ENCODE measurements at places on chromosomes 4 and X. TPM values are rescaled to one million over a fixed set of nuclear protein-coding genes. Genes with fewer than 3 reads are reported as not detected.
A peak's percentile ranks its signal among the peaks of the same experiment; 100 is the strongest.

DNA sequence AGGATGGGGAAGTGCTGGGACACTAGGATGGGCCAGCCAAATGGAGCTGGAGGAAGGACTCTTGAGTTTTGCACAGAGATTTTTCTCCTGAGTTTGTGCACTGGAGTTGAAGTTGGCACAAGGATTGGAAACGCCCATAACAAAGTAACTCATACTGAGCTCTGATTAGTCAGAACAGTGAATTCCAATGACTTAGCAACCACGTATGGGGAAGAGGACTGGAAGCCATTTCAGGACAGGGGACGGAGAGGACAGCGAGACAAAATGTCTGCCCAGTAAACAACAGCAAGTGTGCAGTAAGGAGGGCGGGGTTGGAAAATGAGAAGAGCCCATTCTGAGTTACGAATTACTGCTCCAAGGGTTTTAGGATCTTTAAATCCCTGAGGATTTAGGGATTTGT is 5.9 kb downstream of the RIPPLY1 start:
- H3K4me1 ChIP-seq: no peaks in the 10 kb centered on the region
- H3K36me3 ChIP-seq: no peaks in the 10 kb centered on the region
- peaks cover 3% of the 10 kb centered on the region for H3K27me3 ChIP-seq
- H3K4me3 ChIP-seq: no peak overlapping the region
- H3K27ac ChIP-seq: no peak overlapping the region

Gene RAB9A
- 25.2 TPM for total RNA-seq

GRCh38 chrX:150363561-150364346 is 637 bp downstream of the MAMLD1 start:
- peak overlapping the region; percentile 58 for H3K4me3 ChIP-seq
- DNase-seq: no peak
- H3K27ac ChIP-seq: no peak overlapping the region

- H3K36me3 ChIP-seq: peaks cover 38% of the 10 kb centered on the region
- no peak for DNase-seq
- no peaks in the 10 kb centered on the region for H3K4me1 ChIP-seq
- no peak overlapping the region for H3K4me3 ChIP-seq
Measured at GRCh38 chr4:42416017-42416416, 18.7 kb downstream of the SHISA3 start.

Gene TBC1D9
- 0.20 TPM for total RNA-seq

Gene CYLC1
- total RNA-seq: not detected

DNA sequence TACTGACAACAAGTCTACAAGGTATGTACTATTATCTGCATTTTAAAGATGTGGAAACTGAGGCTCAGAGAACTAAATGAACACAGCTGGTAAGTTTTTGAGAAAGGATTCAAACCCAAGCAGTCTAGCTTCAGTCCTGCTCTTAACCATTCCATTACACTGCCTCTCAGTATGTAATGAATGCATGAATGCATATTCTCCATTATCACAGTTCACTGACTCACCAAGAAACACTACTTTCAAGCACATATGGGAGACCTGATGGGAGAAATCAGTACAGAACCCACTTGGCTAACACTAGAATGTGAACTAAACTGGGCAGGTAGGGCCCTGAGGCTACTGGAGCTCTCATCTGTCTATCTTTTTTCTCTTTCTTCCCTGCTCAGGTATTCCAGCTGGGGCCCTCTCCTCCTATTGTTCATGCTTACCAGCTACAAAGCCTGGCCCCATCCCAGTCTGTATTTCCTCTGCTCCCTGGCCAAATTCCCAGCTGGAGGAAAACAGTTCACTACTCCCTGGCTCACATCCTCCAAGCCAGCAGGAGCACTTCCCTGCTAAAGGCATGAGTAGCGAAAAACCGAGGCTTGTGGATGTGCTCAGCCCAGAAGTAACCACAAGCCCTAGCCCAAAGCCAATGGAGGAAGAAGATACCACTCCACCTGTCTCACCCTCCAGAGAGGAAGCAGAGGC is 178.2 kb upstream of the ARHGEF9 start:
- no peak overlapping the region for H3K4me3 ChIP-seq
- H3K4me1 ChIP-seq: no peaks in the 10 kb centered on the region
- no peak overlapping the region for H3K27ac ChIP-seq
- DNase-seq: no peak
- H3K36me3 ChIP-seq: no peaks in the 10 kb centered on the region

Gene RPS6KA3
- total RNA-seq: 39.7 TPM

Gene AMBN
- total RNA-seq: not detected

Gene FABP2
- total RNA-seq: not detected

GRCh38 chr4:88033309-88033708 is 25.9 kb downstream of the PKD2 start:
- DNase-seq: peak; percentile 9
- H3K4me3 ChIP-seq: no peak overlapping the region
- no peaks in the 10 kb centered on the region for H3K27me3 ChIP-seq
- H3K4me1 ChIP-seq: no peaks in the 10 kb centered on the region
- H3K27ac ChIP-seq: no peak overlapping the region

Gene DNAAF6
- not detected for total RNA-seq

Gene CNGA1
- not detected for total RNA-seq

DNA sequence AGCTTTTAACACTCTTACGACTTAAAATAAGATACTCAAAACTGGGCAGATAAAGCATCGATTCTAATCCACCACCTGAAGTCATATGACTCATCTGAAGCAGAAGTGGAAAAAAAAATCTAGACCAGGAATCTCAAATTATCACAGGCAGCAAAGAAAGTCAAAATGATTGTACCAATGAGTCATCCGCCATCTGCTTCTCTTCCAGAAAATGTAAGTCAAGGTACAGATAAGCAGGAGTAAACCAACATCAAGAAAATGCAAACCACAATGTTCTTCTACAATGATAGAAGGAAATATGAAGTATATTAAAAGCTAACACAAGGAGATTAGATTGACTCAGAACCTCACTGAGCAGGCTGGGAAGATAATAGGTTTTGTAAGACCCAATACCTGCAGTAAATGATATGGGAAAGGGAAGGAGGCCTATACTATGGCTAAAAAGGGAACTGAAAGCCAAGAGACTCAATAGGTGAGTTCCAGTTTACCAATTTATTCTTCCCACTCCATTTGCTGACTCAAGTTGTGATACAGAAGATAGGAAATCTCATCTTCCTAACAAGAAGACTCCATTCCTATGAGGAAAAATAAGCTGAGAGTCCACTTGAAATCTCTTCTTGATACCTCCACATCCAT is 88.4 kb upstream of the TET2 start:
- no peak overlapping the region for H3K27ac ChIP-seq
- no peaks in the 10 kb centered on the region for H3K27me3 ChIP-seq
- H3K4me3 ChIP-seq: no peak overlapping the region
- H3K36me3 ChIP-seq: no peaks in the 10 kb centered on the region
- no peaks in the 10 kb centered on the region for H3K4me1 ChIP-seq
- DNase-seq: no peak

Gene HDX
- total RNA-seq: 0.38 TPM

DNA sequence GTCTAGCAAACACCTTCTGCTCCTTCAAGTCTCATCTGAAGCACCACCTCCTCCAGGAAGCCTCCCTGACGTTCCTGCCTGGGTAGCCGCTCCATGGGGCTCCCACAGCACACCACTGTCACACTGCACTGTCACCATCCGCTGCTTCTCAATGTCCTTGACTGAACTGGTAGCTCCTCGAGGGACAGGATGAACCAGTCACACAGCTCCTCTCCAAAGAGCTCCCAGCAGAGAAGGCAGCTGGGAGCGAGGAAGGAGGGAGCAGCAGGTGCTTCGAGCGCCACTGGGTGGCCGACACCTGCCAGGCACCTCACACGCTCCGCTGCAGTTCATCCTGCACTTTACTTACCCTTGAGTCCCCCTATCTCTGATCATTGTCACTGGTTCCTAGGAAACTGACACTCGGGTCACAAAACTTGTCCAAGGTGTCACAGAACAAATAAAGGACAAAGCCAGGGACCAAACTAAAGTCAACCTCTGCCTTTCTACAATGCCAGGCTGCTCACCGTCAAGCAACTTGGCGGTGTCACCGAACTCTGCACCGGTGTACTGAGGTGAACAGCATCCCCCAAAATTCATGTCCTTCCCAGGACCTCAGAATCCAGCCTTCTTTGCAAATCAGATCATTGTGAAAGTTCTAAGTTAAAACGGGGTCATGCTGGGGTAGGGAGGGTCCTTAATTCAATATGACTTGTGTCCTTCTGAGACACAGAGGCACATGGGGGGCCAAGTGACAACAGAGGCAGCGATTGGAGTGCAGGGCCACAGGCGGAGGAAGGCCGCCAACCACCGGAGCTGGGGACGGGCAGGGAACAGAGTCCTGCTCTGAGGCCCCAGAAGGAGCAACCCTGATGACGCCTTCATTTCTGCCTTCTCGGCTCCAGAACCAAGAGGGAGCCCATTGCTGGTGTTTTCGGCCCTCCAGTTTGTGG is 5.5 kb upstream of the S100P start:
- peak overlapping the region; percentile 82 for H3K27ac ChIP-seq
- peaks cover 82% of the 10 kb centered on the region for H3K4me1 ChIP-seq
- H3K4me3 ChIP-seq: peak overlapping the region; percentile 58
- no peaks in the 10 kb centered on the region for H3K27me3 ChIP-seq
- no peak for DNase-seq

Gene SSX4
- not detected for total RNA-seq

Gene TMSB15A
- not detected for total RNA-seq

- H3K4me3 ChIP-seq: no peak overlapping the region
- no peaks in the 10 kb centered on the region for H3K27me3 ChIP-seq
- no peak overlapping the region for H3K27ac ChIP-seq
- H3K4me1 ChIP-seq: peaks cover 11% of the 10 kb centered on the region
- no peak for DNase-seq
- H3K36me3 ChIP-seq: peaks cover 6% of the 10 kb centered on the region
Measured at GRCh38 chrX:48002319-48002718, 1.5 kb downstream of the ZNF182 start.

Gene CCDC160
- not detected for total RNA-seq

GRCh38 chr4:130064471-130064870 is 968.5 kb downstream of the C4orf33 start:
- no peaks in the 10 kb centered on the region for H3K36me3 ChIP-seq
- H3K4me1 ChIP-seq: no peaks in the 10 kb centered on the region
- H3K27ac ChIP-seq: no peak overlapping the region
- H3K4me3 ChIP-seq: no peak overlapping the region
- no peak for DNase-seq

DNA sequence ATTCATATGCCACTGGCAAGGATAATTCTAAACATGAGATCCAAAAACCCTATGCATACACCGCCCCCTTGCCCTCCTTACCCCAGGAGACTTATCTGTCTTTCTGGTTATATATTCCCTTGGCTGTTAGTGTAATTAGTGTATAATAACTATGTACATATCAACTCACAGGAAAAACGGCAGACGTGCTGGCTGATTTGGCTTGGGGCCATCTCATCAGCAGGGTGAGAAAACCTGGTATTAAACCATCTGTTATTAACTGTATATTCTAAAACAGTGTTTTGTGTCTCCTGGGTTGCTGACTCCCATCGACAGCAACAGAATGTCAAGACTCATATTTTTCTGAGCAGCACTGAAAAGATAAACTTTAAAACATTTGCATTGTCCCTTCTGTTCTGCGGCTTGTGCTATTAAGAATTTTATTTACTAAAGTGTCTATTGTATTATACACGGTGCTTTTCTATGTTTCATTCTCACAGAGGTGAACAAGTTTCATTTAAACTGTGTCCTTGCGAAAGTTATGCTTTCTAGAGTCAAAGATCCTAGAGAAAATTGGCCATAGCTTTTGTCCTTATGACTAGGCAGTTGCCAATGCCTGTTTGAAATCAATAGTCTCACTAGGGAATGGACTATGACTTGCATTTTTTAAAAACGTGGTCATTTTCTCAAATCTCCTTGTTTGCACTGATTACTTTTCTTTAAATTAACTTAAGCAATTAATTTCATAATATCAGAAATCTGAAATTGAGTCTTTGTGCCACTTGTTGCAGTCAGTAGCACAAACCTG is 211.5 kb upstream of the MID1 start:
- DNase-seq: no peak
- no peaks in the 10 kb centered on the region for H3K36me3 ChIP-seq
- no peak overlapping the region for H3K4me3 ChIP-seq
- no peaks in the 10 kb centered on the region for H3K27me3 ChIP-seq
- no peaks in the 10 kb centered on the region for H3K4me1 ChIP-seq

DNA sequence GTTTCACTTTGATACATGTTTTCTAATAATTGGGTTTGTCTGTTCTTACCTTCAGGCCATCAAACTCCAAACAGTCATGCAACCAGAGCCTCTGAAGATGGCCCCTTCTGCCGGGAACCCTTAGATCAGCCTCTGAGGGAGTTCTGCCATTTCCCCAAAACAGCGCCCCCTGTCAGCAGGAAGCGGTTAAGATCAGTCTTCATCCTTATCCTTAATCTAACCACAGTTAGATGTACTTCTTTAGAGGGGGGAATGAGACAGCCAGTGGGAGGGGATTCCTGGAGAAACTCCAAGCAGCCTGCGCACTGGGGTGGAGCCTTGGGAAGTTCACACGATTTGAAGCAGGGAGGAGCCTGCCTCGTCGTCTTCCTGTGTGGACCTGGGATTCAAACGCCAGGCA is 185.4 kb downstream of the INPP4B start:
- no peak for DNase-seq
- peaks cover 4% of the 10 kb centered on the region for H3K36me3 ChIP-seq
- no peaks in the 10 kb centered on the region for H3K27me3 ChIP-seq

Gene ETDA
- not detected for total RNA-seq

GRCh38 chr4:188781655-188782054 is 642.4 kb downstream of the TRIML1 start:
- no peaks in the 10 kb centered on the region for H3K36me3 ChIP-seq
- H3K4me3 ChIP-seq: no peak overlapping the region
- no peaks in the 10 kb centered on the region for H3K27me3 ChIP-seq
- H3K4me1 ChIP-seq: no peaks in the 10 kb centered on the region
- no peak for DNase-seq
- no peak overlapping the region for H3K27ac ChIP-seq

DNA sequence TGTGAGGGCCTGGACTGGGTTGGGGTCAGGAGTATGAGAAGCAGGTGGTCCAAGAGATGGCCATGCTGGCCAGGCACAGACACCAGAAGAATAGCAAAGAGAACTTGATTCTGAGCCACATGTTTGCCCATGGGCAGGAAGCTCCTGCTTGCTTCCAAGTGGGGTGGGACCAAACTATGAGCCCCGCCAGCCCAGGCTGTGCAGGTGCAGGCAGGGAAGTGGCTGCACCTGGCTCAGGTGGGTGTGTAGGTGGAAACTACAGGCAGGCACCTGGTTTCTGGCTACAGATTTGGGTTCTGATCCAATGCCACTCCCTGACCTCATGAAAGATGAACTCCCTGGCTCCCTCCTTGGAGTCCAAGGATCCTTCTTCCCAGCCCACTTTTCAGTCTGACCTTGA is 207.9 kb upstream of the KLF3 start:
- no peak overlapping the region for H3K4me3 ChIP-seq
- peaks cover 9% of the 10 kb centered on the region for H3K4me1 ChIP-seq
- no peaks in the 10 kb centered on the region for H3K36me3 ChIP-seq
- H3K27ac ChIP-seq: no peak overlapping the region
- DNase-seq: no peak
- no peaks in the 10 kb centered on the region for H3K27me3 ChIP-seq

GRCh38 chrX:115345615-115346014 is 56.1 kb downstream of the LUZP4 start:
- H3K36me3 ChIP-seq: no peaks in the 10 kb centered on the region
- H3K27me3 ChIP-seq: no peaks in the 10 kb centered on the region
- no peak overlapping the region for H3K4me3 ChIP-seq
- no peak for DNase-seq
